ENCODE measurements at places on chromosomes 7 and 10. TPM values are rescaled to one million over a fixed set of nuclear protein-coding genes. Genes with fewer than 3 reads are reported as not detected.

Gene AKR1C8
- polyA plus RNA-seq: not detected

Gene CALML3
- not detected for polyA plus RNA-seq

Gene LIPN
- polyA plus RNA-seq: not detected

Gene CDH23
- 0.05 TPM for polyA plus RNA-seq

Gene ENKUR
- polyA plus RNA-seq: 0.14 TPM

Gene AMZ1
- polyA plus RNA-seq: 1.6 TPM

Measured in cardiac muscle cell (in vitro differentiated cells and primary cell).